Hematopoietic multipotent progenitor cell treated with erythropoietin and hydrocortisone succinate and interleukin-3 and kit ligand, for 8 days (in vitro differentiated cells): ENCODE measurements at places on chromosomes 3 and 15.

DNA sequence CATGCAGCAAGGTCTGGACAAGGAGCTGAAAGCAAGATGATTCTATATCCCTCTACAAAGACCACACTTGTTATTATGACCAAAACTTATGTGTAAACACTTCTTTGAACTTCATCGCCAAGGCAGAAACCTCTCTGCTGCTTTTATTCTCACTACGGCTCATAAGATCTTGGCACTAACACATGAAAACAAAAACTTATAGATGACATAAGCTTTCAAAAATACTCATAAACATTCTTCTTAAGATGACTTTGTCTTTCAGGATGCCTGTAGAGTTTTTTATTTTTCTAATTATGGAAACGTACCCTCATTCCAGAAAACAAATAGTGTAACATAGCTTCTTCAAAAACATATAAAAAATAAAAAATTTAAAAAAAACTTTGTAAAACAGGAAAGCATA, 12.5 kb upstream of the C15orf61 start:
- DNase-seq = no peak

DNA sequence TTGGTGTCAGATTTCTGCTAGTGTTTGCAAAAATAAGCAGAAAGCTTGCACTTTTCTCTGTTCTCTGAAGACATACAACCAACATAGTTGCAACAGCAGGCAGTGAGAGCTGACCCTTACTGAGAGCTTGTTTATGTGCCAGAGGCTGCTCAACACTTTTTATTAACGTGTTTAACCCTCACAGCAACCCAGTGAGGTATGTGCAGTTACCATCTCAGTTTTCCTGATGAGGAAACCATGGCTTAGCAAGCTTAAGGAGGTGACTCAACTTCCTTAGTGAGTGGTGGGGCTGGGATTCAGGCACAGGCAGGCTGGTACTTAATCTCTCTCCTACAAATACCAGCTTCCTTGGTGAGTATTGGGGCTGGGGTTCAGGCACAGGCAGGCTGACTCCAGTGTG, 158.1 kb upstream of the CTDSPL start:
- DNase-seq = no peak

DNA sequence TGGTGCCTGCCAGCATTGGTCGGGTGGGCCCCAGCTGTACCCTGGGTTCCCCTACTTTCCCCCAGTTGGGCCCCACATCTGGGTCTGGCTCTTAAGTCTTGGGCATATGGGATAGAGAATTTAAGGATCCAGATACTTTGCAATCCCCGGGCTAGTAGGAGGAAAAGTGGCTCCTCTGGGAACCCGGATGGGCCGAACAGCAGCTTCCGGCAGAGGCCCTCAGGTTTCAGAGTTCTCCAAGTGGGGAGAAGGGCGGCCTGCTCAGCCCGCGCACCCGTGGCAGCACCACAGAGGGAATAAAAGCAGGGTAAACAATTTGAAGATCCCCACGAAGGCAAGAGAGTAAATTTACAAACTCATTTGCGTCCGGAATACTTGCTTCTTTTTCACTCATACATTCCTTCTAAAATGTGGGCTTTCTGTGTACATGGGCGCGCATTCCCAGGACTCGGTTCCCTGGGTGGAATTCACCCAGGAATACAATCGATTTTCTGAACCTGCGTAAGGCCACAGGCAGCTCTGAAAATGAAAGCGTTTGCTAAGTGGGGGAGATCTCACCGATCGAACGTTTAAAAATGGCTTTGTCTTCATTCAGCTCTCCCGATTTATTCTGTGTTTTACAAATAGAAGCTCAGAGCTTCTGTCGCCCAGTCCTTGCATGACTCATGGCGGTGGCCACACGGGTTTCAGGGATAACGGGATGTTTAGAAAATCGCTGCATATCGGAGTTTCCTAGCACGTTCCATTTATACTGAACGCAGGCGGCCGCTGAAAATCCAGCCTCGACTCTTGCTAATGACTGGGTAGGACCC, 74.0 kb upstream of the POLG start:
- DNase-seq = no peak

DNA sequence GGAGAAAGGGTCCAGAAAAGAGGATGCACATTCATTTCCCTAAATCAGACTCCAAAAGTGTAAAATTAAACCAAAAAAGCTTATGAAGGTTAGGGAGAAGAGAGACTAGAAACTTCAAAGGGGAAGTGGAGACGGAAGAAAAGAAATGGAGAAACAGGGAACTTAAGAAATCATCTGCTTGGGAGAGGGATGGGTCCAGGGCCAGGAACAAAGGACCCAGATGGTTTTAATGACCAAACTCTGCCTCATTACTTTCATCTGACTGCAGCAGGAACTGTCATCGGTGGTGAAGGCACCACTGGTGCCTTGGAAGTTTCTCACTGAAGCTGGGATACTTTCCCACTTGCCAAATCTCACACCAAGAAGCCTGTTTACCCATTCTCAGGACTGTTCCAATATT, 70.5 kb upstream of the SLC4A7 start:
- no peak for DNase-seq

DNA sequence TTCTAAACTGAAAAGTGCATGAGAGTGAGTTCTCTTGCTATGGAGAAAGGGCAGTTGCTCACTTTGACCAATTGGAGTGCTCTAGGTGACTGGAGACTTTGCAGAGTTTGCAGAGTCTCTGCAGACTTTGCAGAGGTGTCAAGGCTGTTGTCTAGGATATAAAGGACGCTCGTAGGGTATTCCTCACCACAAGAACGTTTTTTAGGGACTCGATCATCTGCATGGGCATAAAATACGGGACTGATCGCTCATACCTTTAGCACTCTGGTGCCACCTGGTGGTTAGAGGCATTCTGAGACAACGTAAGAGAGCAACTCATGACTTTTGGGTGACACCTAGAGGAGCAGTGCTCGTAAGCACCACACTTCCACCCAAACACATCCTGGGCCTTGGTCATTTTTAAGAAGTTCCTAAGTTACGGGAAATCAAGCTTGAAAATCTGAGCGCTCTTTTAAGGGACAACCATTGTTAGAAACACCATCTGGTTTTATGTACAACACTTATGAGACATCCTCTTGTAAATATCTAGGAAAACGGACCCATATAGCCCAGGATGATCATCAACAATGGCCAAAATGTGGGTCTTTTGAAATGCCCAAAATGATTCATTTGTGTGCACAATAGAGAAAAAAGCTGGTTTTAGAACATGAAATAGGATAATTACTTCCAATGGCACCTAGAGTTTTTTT, 51.6 kb upstream of the XCR1 start:
- DNase-seq = peak; percentile 94
